LHCN-M2 (cell line): ENCODE measurements at places on chromosomes 1 and 21.
A peak's percentile ranks its signal among the peaks of the same experiment; 100 is the strongest.

DNA sequence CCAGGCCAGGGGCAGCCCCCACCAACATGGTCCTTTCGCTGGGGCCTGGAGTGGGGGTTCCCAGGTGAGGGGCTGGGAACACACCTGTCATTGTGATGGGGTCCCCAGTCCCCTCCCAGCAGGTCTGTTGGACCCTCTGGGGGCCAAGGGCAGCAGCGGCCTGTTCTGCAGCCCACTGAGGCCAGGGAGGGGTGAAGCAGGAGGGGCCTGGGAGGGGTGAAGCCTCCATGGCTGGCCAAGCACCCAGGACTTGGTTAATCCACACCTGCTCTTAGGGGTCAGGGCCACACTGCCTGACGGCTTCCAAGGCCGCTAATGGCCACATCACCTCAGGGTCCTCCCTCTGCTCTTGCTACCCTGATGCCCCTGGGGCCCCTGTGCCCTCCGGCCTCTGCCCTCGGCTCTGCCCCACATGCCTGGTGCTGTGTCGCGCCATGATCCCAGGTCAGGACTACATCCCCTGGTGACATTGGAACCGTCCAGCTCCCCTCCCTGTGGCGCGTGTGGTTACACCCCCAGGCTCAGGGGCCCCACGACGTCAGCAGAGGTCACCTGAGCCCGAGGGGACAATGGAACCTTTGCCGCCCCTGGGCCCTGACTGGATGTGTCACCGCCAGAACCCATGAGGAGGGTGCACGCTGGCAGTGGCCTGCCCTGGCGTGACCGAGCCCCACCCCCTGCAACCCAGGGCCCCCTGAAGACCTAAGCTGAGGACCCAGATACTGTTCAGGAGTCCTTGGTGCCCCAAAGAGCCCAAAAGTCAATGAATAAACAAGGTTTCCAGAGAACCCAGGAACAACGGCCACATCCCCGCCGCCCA lies 7.0 kb downstream of the TNFRSF18 start:
- no peak for DNase-seq

GRCh38 chr1:181541947-181542346 lies 58.6 kb downstream of the CACNA1E start:
- peak; percentile 2 for DNase-seq

DNA sequence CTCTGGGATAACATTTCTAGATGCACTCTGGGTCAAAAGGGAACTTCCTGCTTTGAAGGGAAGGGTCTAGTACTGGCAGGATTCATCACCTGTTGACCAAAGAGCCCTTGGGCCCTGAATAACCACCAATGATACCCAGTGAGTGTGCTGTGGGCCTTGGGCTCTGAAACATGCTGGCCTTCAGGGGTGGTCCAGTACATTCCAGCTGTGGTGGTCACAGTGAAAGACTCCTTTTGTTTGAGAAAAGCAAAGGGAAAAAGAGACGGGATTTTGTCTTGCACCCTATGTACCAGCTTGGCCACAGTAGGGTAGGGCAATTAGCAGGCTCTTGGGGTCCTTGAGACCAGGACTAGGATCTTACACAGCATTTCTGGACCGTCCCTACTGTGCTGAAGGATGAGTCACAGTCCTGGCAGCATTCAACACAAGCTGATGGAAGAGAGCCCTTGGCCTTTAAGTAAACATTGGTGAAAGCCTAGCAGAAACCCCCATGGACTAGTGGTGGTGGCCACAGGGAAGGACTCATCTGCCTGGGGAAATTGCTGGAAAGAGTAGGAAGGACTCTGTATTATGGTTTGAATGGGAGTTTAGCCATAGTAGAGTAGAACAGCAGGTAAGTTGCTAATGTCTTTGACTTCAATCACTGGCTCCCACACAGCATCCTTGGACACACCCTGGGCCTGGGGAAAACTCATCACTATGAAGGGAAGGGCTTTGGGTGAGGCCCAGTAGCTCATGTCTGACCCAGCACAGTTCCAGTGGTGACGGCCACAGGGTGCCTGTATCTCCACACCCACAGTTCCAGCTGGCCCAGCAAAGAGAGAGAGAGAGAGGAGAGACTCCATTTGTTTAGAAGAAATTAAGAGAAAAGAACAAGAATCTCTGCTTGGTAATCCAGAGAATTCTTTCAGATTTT lies 87.5 kb downstream of the COL24A1 start:
- DNase-seq, result peak; percentile 30

- DNase-seq, result no peak
These were observed 26.8 kb downstream of the SLC1A7 start for GRCh38 chr1:53115403-53116306.

DNA sequence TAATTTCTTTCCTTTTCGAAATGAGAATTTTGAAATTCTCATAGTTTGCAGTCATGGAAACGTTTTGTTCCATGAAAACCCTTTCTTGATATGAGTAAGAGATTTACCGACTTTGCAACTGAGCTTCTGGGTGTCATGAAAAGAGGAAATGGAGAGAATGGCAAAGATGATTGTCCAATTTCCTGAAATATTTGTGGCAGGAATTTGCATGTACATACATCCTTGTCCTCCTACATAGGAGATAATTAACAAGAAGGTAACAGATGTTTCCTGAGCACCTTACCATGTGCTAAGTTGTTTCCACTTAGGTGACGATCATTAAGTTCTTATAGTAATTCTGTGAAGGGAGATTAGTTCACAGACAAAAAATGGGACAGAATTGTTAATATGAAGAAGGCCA lies 170.7 kb downstream of the NEGR1 start:
- DNase-seq, result no peak

- no peak for DNase-seq
These were observed 108.1 kb downstream of the GDAP2 start for GRCh38 chr1:117821382-117821755.

DNA sequence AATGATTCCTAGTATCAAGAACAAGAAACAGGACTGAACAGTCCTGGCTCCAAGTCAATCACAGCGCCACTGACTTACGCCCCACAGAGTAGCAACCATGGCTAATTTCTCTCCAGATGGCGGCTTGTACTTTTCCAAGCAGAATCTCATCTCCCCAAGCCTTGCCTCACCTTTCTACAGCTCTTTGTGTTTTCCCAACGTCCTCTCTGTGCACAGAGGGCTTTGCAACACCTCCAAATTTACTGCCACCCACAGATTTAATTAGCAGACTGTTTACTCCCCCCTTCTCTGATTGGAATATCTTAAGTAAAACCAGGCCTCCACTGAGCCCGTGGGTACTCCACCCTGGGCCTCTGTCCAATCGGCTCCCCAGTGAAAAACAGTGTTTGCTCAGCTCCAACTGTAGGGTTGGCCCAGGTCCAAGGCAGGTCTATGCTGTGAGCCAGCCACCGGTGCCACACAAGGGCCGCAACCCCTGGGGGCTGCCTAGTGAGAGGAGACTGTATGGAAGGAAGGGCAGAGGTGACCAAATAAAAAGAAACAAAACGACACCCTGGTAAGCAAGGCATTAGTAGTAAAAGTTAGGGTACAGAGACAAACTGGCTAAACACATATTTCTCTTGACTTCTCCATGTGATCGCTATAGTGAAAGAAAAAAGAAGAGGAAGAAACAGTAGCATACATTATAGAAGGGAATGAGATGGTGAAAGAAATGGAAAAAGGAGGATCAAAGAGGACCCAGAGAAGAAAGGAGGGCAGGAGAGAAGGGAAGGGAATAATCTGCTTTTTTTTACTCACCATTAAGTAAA lies 128.4 kb upstream of the SOD1 start:
- DNase-seq, result no peak

GRCh38 chr1:195804547-195804946 lies 803.7 kb downstream of the KCNT2 start:
- DNase-seq, result no peak

DNA sequence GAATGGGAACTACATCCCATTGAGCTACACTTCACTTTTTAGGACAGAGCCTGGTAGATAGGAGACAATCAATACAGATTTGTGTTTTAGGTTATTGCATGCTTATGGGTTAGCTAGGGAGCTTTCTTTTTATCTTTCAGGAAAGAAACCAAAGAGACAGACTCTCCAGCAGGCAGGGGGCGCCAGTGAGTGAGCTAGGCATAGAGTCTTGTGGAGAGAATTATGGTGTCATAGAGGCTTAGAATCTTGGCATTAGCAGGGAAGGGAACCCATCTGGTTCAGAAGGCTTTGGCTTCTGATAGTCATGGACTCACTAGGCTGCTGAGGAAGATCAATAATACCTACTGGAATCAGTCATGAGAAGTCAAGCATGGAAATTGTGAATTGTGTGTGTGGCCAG lies at the start of gene SMCP:
SMCP (plus strand) TSS at position 281 of the 400 bp plus-strand sequence. CDS start 6,101 bp downstream, outside the sequence.
- no peak for DNase-seq

DNA sequence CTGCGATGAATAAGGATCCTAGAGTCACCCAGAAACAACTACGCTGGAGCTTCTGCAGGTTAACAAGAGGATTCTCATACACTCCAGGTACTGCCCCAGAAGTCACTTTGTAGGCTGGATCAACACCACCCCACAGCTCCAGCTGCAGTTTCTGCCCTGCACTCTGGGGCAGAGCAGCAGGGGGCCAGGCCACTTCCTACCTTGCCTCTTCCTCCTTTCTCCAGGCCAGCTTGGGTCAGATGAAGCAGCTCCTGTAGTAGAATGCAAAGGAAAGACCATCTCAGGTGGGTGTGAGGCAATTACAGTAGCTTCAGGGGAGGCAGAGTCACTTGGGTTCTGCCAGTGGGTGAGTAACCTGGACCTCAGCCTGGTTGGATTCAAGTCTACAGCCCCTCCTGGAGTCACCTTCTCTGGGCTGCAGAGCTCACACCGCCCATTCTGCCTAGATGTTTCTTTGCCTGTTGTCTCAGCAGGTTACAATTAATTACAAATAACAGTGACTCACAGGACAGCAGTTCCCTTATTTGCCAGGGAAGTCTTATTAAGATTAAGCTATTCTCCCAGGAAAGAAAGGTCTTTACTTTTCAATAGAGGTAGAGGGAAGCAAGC lies 24.4 kb upstream of the BCAR3 start:
- no peak for DNase-seq

DNA sequence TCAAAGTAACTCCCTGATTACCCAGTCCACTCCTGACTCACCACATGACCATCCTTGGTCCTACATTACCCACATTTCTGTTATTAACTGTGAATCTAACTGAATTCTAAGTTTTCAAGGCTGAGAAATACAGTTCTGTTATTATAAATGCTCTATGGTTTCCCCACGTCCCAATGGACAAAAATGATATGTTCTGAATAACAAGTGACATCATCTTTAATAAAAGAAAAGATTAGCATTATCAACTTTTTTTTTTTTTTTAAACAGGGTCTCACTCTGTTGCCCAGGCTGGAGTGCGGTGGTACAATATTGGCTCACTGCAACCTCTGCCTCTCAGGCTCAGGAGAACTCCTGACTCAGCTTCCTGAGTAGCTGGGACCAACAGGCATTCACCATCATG lies 59.6 kb downstream of the ZSWIM5 start:
- no peak for DNase-seq

DNA sequence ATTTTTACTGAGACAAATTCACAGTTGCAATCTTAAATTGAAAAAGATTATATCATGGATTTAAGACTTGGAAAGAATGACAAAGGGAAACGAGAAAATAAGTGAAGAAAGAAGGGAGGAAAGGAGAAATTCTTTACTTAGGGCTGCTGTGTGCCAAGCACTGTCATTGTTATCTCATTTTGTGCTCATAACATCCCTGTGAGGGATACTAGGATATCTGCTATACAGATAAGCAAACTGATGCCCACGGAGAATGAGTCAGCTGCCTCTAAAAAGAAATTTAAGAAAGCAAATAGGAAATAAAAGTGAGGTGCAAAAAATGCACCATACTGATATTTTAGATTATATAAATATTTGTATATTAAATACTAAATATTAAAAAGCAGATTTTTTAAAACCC lies 183.6 kb upstream of the NR5A2 start:
- no peak for DNase-seq

GRCh38 chr1:55987491-55988249 lies 591.7 kb downstream of the PLPP3 start:
- no peak for DNase-seq

DNA sequence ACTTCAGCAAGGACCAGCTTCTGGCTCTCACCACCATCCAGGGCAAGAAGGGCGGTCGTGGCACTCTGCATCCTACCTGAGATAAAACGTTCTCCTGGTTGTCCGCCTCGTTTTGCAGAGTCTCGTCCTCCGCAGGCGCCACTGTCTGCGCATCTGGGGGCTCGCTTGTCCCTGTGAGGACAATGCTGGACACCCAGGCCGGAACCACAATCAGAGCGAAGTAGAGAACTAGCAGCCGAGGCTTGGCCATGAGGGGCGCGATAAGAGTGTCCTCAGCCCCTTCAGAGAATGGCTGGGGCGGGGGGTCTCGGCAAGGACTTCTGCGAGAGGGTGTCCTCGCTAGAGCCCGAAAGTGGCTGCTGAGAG lies 505 bp downstream of the OLFML2B start:
- no peak for DNase-seq

GRCh38 chr1:162144853-162145252 lies 75.4 kb downstream of the NOS1AP start:
- DNase-seq, result no peak

DNA sequence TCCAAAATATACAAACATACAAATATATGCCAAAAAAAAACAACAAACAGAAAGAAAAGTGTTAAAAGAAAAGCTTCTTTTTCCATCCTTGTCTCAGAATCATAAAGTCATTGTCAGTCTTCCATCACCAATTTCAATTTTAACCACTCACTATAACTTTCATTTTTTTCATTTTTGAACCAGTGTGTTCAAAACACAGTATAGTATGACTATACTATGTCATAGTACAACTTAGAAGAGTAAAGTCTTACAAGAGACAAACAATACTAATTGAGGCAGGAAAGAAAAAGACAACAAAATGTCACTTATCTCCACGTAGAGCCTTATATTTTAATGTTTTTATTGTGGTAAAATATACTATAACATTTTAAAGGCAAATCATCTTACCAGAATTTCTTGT lies 7.6 kb downstream of the NSL1 start:
- no peak for DNase-seq

DNA sequence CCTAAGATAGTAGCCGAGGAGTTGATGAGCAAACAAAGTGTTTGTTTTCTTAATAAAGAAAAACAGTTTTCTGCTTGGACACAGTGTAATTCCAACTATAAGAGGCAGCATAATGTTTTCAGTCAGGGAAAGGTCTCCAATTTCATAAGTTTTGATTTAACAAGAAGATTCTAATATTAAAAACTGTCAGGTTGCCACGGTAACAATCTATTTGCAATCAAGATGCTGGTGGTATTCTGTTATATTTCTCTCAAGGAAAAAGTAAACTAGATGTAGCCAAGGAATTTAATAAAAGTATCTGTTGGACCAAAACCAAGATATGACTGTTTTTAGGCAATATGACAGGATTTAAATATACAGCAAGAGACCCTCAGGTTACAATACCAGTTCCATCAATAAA lies 211.7 kb downstream of the SMYD3 start:
- no peak for DNase-seq

GRCh38 chr1:185433667-185434066 lies 116.6 kb upstream of the IVNS1ABP start:
- no peak for DNase-seq

GRCh38 chr1:229578168-229579058 lies 19.9 kb upstream of the ABCB10 start:
- DNase-seq, result no peak
